Stimulated activated CD8-positive, alpha-beta memory T cell treated with anti-CD3 and anti-CD28 coated beads, Interleukin-4, amount 100 ng/mL, for 1 hour (primary cell): ENCODE measurements at places on chromosomes 2 and 18.

DNA sequence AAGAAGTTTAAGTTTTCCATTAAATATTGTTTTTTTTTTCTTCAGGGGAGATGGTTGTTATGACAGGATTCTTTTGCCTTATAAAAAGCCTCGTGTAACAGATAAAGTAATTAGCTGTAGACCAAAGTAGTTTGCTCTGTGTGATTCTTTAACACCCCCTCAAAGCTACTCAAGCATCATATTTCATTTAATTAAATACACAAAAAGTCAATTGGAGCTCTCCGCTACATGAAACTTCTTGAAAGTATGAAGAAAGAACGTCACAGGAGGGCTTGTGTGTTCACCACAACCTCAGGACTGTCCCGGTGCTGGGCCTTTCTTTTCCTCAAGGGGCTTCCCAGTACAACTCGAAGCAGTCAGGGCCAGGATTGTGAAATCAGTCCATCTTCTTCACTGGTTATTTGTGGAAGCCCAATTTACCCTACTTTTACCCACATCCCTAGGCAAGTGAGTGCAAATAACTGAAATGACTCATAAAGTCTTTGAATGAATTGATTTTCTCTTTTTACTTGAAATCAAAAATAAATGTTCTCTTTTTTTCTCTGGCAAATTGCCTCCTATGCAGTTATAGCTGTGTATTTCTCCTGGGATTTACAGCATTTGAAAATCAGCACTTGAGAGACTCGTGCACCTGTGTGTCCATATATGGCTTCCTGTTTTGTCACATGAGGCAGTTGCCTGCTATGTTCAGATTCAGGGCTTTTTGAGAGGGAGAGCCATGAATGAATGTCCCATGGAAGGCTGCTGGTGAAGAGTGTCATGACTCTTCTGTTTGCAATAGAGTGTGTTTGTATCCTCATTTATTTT lies 48.6 kb downstream of the LINC00305 start:
- no peak for DNase-seq

DNA sequence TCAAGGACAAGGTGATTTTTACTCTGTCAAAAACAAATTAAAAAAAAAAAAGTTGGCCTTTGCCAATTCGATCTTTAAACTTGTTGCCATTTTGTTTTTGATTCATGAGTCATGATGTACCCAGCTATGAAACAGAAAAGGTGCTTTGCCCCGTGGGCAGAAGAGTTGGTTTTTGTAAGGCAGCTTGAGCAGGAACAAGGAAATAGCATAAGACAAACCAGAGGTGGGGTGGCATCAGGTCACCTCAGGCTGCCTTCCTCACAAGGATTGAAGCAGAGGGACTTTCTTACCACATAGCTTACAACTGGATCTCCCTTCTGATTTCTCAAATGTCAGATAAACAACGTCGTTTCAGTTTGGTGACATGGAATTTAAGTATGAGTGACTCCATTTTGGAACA lies 123.8 kb downstream of the ARL4C start:
- no peak for DNase-seq

GRCh38 chr2:82524826-82525225 lies 1934.3 kb downstream of the SUCLG1 start:
- no peak for DNase-seq

DNA sequence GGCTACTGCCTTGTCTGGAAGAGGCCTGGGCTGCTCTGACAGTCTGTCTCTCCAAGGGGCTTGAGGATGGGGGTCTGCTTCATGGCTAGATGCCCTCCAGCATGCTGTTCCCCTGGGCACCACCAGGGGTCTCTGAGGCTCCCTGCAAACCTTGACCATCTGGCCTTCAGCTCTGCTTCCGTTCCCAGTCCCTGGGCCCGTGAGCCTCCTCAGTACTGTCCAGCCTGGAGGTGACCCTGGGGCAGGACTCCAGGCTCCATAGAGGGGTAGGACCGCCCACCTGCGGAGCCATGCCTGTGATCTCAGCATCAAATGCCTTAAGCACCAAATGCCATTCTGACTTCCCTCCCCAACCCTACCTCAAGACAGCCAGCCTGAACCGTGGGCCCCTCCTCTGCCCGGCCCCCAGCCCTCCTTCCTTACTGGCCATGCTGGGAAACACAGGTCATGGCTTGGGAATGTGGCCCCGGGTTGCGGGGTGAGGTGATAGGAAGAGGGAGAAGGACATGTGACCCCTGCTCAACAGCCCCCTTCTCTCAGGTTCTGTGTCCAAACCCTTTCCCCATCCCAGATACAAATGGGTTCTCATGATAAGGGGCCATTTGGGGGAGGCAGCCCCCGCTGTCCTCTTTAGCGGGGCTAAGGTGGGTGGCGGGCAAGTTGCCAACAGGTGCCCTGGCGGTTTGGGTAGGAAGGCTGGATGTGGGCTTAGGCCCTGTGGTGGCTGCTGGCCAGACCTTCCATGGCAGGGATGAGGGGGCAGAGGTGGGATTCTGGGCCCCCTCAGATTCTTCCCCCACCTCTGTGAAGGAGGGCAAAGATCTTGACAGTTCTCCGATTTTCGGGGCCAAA lies 25.0 kb downstream of the SPEG start:
- DNase-seq = no peak

DNA sequence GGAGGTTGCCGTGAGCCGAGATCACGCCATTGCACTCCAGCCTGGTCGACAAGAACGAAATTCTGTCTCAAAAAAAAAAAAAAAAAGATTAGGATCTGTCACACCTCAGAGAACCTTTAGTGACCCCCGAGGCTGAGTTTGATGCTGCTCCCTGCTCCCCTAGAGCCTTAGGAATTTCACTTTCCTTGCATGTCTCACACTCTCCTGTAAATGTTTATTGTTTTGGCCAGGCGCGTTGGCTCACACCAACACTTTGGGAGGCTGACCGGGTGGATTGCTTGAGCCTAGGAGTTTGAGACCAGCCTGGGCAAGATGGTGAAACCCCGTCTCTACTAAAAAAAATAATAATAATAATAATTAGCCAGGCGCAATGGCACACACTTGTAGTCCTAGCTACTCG lies 31.5 kb downstream of the SRSF7 start:
- no peak for DNase-seq

GRCh38 chr18:2053490-2054089 lies 517.7 kb downstream of the METTL4 start:
- DNase-seq = no peak

DNA sequence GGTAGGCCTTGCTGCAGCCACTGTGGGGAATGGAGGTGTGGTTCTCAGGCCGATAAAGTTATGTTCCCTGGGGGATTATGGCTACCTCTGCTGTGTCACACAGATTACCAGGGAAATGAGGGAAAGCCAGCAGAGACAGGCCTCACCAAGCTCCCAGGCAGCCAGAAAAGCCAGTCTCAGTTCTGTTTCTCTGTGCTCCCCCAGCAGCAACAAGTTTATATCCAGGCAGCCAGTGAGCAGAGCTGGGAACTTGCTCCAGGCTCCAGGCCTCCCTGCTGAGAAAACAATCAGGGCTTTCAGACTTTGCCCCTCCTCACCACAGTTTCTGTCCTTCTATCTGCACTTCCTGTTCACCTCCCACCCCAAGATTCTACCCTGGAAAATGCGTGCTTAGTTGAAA lies 596.6 kb upstream of the GYPC start:
- no peak for DNase-seq

GRCh38 chr2:124558277-124558905 lies 533.3 kb downstream of the CNTNAP5 start:
- no peak for DNase-seq

GRCh38 chr18:8745355-8746014 lies 40.1 kb downstream of the MTCL1 start:
- no peak for DNase-seq

DNA sequence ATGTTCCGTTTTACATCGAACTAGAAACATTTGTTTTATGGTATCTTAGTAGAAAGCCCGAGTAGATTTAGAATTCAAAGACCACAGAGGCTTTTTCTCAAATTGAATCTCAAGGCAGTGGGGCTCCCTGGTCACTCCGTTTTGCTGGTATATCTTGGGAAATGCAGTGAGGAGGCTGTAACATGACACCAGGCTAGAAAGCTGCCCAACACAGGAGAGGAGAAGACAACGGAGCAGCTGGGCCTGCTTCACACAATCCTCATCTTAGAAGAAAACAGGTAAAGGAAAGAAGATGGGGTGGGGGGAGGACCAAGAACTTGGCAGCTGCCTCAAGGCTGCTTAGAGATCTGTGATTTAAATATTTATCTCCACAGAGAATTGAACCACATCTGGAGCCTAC lies 38.3 kb upstream of the EPB41L3 start:
- no peak for DNase-seq

DNA sequence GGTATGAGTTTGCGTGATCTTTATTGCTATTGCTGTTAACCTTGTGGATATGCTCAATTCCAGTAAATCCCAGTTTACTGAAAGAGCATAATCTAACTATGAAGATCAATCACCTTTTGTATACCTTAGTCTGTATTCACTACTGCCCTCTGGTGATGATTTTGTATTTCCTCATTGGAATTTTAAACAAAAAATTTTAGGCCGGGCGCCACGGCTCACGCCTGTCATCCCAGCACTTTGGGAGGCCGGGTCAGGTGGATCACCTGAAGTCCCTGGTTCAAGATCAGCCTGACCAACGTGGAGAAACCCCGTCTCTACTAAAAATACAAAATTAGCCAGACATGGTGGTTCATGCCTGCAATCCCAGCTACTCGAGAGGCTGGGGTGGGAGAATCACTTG lies 5.1 kb downstream of the COMMD1 start:
- DNase-seq = no peak

DNA sequence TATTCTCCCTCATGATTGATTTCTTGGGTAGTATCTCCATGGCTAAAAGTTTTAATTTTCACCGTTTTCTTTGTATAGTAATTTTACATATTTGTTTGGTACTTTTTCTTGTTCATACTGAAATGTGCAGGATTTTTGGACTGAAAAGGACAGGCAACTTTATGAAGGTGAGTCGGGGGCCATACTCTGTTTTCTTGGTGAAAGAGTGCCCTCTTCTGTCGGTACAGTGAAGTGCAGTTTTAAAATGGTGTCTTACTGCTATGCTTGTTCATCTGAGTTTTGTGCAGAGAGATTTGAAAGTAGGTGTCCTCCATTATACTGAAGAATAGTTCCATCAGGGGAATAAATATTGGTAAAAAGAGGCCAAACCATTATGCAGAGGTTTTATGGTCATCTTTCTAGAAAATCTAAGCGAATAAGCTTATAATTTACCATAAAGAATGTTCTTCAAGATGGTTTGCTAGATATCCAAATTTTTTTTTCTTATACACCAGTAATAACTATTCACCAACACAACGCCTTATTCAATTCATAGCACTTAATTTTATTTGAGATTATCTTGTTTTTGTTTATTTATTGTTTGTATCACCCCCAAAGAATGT lies 8.7 kb upstream of the SERPINB13 start:
- no peak for DNase-seq

GRCh38 chr18:2908946-2909335 lies 62.1 kb downstream of the EMILIN2 start:
- DNase-seq = no peak

GRCh38 chr2:121387591-121388325 lies 102.8 kb upstream of the TFCP2L1 start:
- DNase-seq = no peak

DNA sequence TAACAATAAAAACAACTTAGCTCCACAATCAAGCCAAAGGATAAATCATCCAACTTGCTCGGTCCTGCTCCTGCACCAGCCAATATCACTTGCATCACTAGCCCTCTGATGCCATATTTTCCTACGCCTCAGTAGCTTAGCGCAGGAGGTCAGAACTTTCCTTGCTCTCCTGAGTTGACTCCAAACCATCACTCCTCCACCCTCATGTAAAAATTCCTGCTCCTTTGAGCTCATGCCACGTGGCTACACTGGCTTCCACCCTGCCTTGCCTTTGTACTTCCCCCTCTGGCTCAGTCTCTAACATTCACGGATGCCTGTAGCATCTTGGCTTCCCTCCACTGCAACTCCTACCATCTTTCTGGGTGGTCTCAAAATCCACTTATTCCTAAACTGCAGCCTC lies 25.2 kb downstream of the AAK1 start:
- DNase-seq = no peak

DNA sequence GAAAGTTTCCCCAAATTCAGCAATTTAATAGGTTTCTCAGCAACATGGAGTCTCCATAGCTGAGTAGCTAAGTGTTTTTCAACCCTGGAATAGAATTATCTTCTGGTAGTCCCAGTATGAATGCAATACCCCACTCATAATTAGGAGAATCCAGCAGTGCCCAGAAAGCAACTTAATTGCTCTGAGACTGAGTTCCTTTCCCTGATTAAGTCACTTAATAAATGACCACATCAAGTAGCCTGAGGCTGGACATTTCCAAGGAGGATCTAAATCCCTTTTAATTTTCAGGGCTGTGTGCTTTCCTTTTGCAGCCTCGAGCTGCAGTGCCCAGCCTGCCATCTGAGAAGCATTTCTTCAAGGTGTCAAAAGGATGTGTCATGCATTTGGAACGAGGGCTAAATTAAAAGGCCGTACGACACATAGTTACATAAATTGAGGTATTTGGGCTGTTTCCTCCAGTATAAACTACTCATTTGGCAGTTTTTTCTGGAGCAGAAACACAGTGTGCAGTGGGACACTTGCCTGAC lies 17.7 kb upstream of the SIX2 start:
- no peak for DNase-seq

GRCh38 chr2:235051436-235052260 lies 99.8 kb downstream of the SH3BP4 start:
- no peak for DNase-seq

DNA sequence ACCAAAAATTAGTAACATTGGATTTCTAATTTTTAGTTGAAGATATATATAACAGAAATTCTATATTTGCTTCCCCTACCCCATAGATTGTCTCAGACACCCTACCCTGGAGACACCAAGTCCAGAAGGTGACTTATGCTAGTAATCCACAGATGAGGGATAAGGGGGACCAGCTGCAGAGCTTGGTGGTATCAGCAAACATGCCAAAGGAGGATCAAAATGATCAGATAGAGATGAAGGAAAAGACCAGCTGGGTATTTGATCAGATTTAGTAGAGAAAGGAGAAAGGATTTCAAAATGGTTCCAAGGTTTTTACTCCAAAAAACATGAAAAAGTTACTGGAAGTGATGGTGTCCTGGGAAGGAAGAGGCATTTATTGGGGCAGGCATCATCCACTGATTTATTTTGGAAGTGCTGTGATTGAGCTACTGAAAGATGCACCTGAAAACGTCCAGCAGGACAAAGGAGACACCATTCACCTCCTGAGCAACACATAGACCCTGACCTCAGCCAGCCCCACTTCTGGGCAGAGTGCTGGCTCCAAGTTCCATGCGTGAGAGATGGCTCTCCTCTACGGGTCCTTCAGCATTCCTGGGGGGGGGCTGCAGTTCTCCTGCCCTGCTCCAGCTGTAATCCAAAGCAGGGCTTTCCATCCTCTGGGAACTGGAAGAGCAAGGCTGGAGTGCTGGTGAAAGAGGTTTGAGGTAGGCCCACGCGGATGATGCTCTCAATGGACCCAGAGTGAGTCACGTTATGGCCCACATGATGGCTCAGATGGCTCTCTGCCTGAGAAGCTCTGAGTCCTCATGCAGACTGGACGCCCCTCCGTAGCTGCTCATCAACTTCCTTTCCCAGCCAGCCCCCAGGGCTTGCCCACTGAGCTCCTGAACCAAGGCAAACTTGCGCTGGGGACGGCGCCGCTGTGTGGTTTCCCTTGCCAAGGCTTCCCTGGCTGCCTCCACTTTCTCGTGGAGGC lies 3.7 kb upstream of the LRRFIP1 start:
- DNase-seq = no peak
